ENCODE measurements at places on chromosomes 1 and 21.

GRCh38 chr1:162823231-162823630 is 32.7 kb downstream of the HSD17B7 start:
- DNase-seq, result no peak

GRCh38 chr1:157193702-157194391 is 55.7 kb upstream of the ETV3 start:
- DNase-seq, result peak; percentile 51

DNA sequence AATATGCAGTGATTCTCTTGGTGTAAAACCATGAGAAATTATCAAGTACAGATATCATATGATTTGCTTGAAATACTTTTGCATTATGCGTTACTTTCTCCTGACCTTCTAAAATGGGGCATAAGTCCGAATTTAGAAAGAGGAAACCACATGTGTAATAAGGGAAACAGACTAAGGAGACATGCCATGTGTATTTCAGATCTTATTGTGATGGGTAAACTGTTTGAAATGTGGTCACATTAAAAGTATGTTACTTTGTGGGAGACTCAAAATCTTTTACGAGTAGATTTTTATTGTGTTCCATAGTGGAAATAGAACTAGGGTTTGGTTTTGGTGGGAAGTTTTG is 173.0 kb downstream of the NFIA start:
- no peak for DNase-seq

GRCh38 chr21:44568667-44569556 is 4.6 kb upstream of the KRTAP10-4 start:
- DNase-seq, result peak; percentile 16

DNA sequence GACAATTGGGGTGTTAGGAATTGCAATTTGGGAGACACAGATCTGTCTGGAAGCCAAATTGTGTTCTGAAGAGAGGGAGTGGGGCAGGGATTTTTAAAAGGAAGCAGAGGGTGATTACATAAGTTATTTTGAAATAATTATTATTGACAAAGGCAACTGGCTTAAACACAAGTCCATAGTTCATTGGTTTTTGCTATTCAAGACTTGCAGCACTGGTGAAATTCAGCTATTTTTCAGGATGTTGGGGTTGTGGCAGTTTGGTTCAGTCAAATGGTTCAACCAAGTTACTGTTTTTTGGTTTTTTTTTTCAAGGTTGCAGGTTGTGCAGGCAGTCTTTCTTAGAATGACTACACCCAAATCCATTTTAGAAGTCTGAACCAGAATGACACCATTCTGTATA is 300.0 kb upstream of the DEPDC1 start:
- DNase-seq, result no peak

- DNase-seq, result no peak
These were observed 66.9 kb upstream of the NEK2 start for GRCh38 chr1:211742272-211742671.
